Glutamatergic neuron (in vitro differentiated cells): ENCODE measurements at places on chromosomes 11 and 22. TPM values are rescaled to one million over a fixed set of nuclear protein-coding genes. Genes with fewer than 3 reads are reported as not detected.

Gene TMPRSS5
- 1.3 TPM for total RNA-seq

Gene CARD18
- total RNA-seq, result not detected

Gene SPI1
- total RNA-seq, result not detected

Gene SNX32
- 14.7 TPM for total RNA-seq

Gene PKNOX2
- 8.7 TPM for total RNA-seq

Gene ACRV1
- not detected for total RNA-seq

Gene APIP
- total RNA-seq, result 20.9 TPM

Gene NRXN2
- total RNA-seq, result 50.4 TPM

Gene MUC6
- total RNA-seq, result not detected

Gene MUC5AC
- not detected for total RNA-seq

Gene SPDYC
- total RNA-seq, result not detected

Gene FIBIN
- total RNA-seq, result 0.22 TPM

Gene PGA5
- not detected for total RNA-seq

Gene RCOR2
- total RNA-seq, result 286 TPM

Gene OR4A16
- not detected for total RNA-seq

Gene POU2AF2
- total RNA-seq, result not detected

Gene TUBA8
- 3.7 TPM for total RNA-seq

Gene MCAM
- total RNA-seq, result 11.4 TPM

Gene MS4A6A
- not detected for total RNA-seq

Gene GVQW3
- total RNA-seq, result 14.8 TPM

Gene PRG3
- total RNA-seq, result not detected

Gene KRTAP5-8
- total RNA-seq, result not detected

Gene SLC22A24
- total RNA-seq, result not detected

Gene BSCL2
- 550 TPM for total RNA-seq

Gene SLC39A13
- 60.0 TPM for total RNA-seq

Gene CD6
- total RNA-seq, result not detected

Gene FOLR3
- total RNA-seq, result not detected

Gene FAM227A
- total RNA-seq, result 6.3 TPM

Gene NXPE2
- total RNA-seq, result not detected

Gene OR52A1
- total RNA-seq, result not detected

Gene TSPAN18
- total RNA-seq, result 80.4 TPM

Gene MRGPRX2
- total RNA-seq, result not detected

Gene RIC3
- total RNA-seq, result 34.4 TPM

Gene C11orf71
- total RNA-seq, result 10.6 TPM

Gene SCARF2
- total RNA-seq, result 3.4 TPM

Gene KRTAP5-11
- total RNA-seq, result not detected

Gene FGF4
- total RNA-seq, result 0.37 TPM

Gene PHETA2
- 0.88 TPM for total RNA-seq

Gene CALCA
- not detected for total RNA-seq

Gene MALAT1
- total RNA-seq, result 18,218 TPM

Gene SERHL2
- total RNA-seq, result 4.4 TPM

Gene ALG12
- 14.7 TPM for total RNA-seq

Gene C11orf91
- total RNA-seq, result not detected

Gene ZFTA
- 216 TPM for total RNA-seq

Gene ANO1
- not detected for total RNA-seq

Gene APOBEC3G
- total RNA-seq, result 1.0 TPM
